Activated T-cell treated with anti-CD3 and anti-CD28 coated beads, Interleukin-2, amount 50 U/mL, for 72 hours (primary cell): ENCODE measurements at places on chromosomes 6 and 20. TPM values are rescaled to one million over a fixed set of nuclear protein-coding genes. Genes with fewer than 3 reads are reported as not detected.

- no peak for DNase-seq
- H3K4me1 ChIP-seq, result peaks cover 69% of the 10 kb centered on the region
- no peak overlapping the region for H3K27ac ChIP-seq
- H3K27me3 ChIP-seq, result no peaks in the 10 kb centered on the region
Measured at GRCh38 chr6:7111095-7111690, 3.4 kb downstream of the RREB1 start.

- H3K4me3 ChIP-seq, result no peak overlapping the region
- peak overlapping the region; percentile 85 for H3K27ac ChIP-seq
- H3K36me3 ChIP-seq, result no peaks in the 10 kb centered on the region
- DNase-seq, result no peak
- H3K4me1 ChIP-seq, result peaks cover 6% of the 10 kb centered on the region
Measured at GRCh38 chr6:75631859-75632635, 30.4 kb downstream of the SENP6 start.

DNA sequence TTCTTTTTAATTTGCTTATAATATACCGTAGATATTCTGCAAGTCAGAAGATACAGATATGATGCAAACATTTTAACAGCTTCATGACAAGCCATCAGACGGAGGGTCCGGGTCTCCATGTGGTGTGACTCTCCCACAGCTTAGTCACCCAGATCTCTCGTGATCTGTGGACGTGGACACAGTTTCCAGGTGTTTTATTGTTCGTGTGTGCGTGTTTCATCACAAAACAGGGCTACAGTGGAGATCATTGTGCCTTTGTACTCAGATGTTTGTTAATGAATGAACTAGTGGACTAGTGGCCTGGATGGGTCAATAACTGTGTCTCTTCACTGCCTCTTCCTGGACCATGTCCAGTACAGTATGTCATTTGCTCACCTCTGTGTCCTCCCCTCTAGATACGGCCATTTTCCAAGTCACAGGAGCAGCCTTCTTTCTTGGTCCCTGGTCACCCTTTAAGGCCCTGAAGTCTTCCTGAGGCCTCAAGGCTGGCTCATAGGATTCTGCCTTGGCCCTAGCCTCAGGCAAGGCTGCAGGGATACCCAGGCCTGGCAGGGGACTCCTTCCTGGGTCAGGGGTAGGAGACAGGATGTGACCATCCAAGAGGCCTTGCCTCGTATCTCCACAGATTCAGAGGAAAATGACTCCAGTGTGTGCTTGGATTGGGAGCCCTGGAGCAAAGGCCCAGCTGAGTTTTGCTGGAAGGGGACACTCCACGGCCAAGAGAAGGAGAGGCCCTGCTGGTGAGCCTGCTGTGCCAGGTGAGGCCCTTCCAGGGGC lies 4.6 kb downstream of the ADIG start:
- peaks cover 5% of the 10 kb centered on the region for H3K27me3 ChIP-seq
- H3K27ac ChIP-seq, result no peak overlapping the region
- no peaks in the 10 kb centered on the region for H3K36me3 ChIP-seq

DNA sequence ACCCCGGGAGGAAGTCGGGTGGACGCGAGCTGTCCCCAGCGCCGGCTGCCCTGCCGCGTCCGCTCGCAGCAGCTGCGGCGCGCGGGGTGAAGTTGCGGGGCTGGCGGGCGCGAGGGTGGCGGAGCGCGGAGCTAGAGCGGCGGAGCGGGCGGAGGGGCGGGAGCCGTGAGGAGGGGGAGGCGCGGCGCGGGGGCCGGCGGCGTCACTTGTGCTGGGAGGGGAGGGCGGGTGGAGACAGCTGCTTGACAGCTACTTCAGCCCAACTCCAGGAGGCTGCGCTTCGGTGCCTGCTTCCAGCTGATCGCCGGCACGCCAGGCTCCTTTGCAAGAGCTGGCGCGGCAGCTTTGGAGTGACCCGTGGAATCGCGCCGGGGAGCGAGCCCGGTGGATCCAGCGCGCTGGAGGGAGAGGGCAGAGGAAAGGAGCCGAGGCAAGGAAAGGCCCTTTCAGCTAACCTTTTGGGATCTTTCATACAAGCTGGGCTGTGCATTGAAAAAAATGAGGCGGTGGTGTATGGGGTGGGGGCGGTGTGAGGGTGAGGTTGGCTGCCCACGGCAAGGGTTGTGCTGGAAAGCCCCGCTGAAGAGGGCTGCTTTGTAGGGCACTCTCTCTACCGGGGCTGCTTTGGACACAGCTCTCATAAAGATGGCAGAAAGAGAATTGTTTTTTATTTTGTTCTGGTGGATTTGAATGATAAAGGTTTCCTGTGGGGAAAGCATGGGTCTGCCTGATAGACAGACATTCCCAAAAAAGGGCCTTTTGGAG lies 24.6 kb downstream of the RIPOR2 start:
- no peaks in the 10 kb centered on the region for H3K27me3 ChIP-seq
- DNase-seq, result peak; percentile 63
- peaks cover 3% of the 10 kb centered on the region for H3K36me3 ChIP-seq

GRCh38 chr20:18258126-18258860 lies 30.0 kb upstream of the ZNF133 start:
- DNase-seq, result no peak
- peaks cover 7% of the 10 kb centered on the region for H3K27me3 ChIP-seq
- H3K36me3 ChIP-seq, result no peaks in the 10 kb centered on the region
- no peaks in the 10 kb centered on the region for H3K4me1 ChIP-seq

DNA sequence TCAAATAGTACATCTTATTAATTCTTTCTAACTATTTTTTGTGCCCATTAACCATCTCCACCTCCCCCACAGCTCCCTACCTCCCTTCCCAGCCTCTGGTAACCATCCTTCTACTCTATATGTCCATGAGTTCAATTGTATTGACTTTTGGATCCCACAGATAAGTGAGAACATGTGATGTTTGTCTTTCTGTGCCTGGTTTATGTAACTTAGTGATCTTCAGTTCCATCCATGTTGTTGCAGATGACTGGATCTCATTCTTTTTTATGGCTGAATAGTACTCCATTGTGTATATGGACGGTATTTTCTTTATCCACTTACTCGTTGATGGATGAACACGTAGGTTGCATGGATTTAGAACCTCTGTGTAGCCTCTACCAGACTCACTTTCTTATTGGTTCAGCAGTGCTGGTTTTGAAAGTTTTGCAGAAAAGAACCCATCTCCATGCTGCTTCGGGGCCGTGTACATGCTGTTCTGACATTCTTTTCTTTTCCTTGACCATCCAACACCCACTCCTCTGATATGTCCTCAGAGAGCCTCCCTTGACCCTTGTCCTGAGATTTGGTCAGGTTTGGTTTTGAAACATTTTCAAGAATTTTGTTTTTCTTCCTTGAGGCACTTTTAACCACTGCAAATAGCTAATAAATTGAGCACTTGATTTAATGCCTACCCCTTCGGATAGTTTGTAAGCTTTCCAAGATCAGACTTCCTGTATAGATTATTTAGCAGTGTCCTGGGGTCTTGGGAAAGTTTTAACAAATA lies 231.2 kb upstream of the ZFP64 start:
- peaks cover 17% of the 10 kb centered on the region for H3K4me1 ChIP-seq
- peaks cover 6% of the 10 kb centered on the region for H3K36me3 ChIP-seq
- H3K4me3 ChIP-seq, result no peak overlapping the region
- no peak overlapping the region for H3K27ac ChIP-seq
- no peaks in the 10 kb centered on the region for H3K27me3 ChIP-seq
- no peak for DNase-seq

DNA sequence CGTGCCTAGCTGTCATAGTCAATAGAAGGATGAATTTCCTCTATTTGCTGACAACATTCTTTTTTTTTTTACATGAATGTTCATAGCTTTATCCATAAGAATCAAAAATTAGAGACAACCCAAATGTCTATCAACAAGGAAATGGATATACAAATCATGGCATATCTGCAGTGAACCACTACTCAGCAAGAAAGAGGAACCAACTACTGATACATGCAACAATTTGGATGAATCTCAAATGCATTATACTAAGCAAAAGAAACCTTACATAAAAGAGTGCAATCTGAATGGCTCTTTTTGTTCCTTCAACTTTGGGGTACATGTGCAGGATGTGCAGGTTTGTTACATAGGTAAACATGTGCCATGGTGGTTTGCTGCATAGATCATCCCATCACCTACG lies 17.7 kb upstream of the MCM9 start:
- no peaks in the 10 kb centered on the region for H3K27me3 ChIP-seq
- H3K4me1 ChIP-seq, result no peaks in the 10 kb centered on the region
- no peak overlapping the region for H3K4me3 ChIP-seq
- no peak overlapping the region for H3K27ac ChIP-seq

The ARMH2 gene
- total RNA-seq, result not detected

DNA sequence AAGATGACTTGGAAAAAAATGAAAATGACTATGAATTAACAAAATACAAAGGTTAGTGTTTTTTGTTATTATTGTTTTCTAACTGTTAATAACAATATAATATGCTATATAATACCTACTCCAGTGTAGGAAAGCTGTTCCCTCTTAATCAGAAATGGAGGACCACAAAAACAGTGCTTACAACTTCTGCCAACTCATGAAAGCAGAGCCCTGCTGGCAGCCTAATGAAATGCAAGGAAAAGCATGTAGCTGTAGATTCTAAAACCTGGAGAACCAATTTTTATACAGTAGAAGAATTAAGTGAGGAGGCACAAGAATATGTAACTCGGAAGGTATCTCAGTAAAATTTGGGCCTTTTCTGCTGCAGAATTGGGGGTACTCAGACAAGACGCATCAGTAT lies 29.4 kb downstream of the PHIP start:
- no peak overlapping the region for H3K4me3 ChIP-seq
- H3K27me3 ChIP-seq, result no peaks in the 10 kb centered on the region
- H3K36me3 ChIP-seq, result peaks cover 25% of the 10 kb centered on the region
- peaks cover 19% of the 10 kb centered on the region for H3K4me1 ChIP-seq
- no peak overlapping the region for H3K27ac ChIP-seq

The CLDN20 gene
- not detected for total RNA-seq

DNA sequence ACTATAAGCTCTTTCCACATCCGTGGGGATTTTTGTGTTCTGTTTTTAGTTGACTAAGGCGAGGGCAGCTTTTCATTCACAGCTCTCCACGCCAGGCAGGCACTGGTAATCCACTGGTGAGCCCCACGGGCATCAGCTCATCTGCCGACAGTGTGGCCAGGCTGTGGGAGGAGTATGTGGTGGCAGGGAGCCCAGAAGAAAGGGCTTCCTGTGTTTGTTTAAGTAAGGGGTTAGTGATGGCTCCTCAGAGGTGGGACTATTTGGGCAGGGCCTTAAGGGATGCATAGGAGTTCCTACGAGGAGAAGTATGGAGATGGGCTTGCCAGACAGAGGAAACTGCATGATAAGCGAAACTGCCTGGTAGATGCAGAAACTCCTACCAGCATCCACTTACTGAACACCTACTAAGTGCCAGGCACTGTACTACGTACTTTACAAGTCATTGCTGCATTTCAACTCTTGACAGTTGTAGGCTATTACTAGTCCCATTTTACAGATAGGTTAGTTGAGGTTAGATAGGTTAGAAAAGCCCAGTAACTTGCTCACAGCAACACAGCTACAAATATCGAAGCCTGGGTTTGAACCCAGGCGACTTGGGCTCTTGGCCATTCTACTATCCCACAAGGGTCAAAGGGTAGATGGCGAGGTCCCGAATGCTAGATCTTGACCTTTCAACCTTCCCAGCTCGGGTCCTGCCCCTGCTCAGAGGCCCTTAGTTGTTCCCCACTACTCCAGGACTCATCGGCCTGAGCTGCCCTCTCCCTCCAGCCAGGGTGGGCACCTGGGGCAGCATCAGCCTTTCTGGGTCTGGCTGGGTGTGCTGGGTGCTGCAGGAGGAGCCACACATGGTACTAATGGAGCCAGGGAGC lies 55.1 kb downstream of the CEBPB start:
- DNase-seq, result no peak
- no peak overlapping the region for H3K27ac ChIP-seq
- no peaks in the 10 kb centered on the region for H3K27me3 ChIP-seq
- no peaks in the 10 kb centered on the region for H3K36me3 ChIP-seq

DNA sequence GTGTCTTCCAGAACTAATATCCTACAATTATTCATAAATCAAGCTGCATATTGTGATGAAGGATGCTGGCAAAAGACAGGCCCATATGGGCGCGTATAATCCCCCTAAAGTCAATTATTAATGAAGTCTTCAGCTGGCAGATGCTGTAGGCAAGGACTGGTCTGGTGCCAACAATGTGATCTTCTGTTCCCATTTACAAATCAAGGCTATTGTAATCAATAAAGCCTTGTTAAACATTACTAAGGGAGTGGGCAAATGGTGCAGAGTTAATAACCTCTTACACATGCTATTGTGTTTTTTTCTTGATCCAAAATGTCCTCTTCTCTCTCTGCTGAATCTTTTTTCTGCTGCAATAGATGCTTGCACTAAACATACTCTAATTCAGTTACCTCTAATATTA lies 119.0 kb downstream of the ALDH8A1 start:
- H3K4me3 ChIP-seq, result no peak overlapping the region
- H3K36me3 ChIP-seq, result no peaks in the 10 kb centered on the region
- no peak for DNase-seq
- no peaks in the 10 kb centered on the region for H3K27me3 ChIP-seq

- no peaks in the 10 kb centered on the region for H3K4me1 ChIP-seq
- no peaks in the 10 kb centered on the region for H3K36me3 ChIP-seq
- H3K27me3 ChIP-seq, result no peaks in the 10 kb centered on the region
- no peak for DNase-seq
Measured at GRCh38 chr20:36126836-36127527, 27.6 kb upstream of the EPB41L1 start.

- H3K4me1 ChIP-seq, result peaks cover 32% of the 10 kb centered on the region
- H3K27ac ChIP-seq, result no peak overlapping the region
Measured at GRCh38 chr6:15882915-15883314, 220.1 kb upstream of the DTNBP1 start.

The CALHM6 gene
- total RNA-seq, result 5.3 TPM

DNA sequence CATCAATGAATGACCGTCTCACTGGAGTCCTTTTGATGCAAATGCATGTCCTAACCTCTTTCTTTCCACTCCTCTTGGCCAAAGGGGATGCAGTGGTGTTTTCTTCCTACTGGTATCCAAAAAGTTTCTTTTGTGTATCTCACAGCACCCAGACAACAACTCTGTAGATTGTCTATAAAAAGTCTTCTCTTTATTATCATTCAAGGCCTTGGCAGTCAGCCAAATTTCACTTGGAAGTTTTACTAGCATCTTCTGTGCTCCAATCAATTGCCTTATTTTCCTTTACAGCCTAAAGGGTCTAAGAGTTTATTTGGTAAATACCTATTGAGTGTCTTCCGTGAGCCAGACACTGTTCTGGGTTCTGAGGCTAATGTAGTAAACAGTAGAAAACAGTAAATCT lies 150.2 kb upstream of the RNF217 start:
- H3K27me3 ChIP-seq, result no peaks in the 10 kb centered on the region
- no peak overlapping the region for H3K27ac ChIP-seq
- H3K36me3 ChIP-seq, result no peaks in the 10 kb centered on the region
- H3K4me1 ChIP-seq, result no peaks in the 10 kb centered on the region
- no peak overlapping the region for H3K4me3 ChIP-seq
- DNase-seq, result no peak

The MOCS1 gene
- 2.6 TPM for total RNA-seq

DNA sequence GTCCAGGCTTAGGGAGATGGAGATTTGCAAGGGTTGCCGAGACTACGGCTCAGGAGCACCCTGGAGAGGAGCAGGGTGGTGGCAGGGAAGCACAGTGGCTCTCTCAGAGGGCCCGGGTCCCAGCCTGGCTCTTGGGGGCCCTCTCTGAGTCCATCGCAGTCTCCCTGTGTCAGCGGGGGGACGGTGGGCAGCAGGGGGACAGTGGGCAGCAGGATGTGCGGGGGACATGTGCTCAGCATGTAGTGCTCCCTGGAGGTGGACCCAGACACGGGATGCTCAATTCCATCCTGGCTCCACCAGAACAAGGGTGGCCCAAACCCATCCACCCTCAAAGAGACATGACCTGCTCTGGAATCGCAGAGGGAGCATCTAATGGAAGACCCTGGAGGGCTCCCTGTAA lies 43.0 kb upstream of the ZBP1 start:
- H3K4me3 ChIP-seq, result no peak overlapping the region
- H3K27me3 ChIP-seq, result no peaks in the 10 kb centered on the region
- no peaks in the 10 kb centered on the region for H3K36me3 ChIP-seq
